Gastrocnemius medialis (tissue), 4 donors: ENCODE measurements at places on chromosomes 11 and 22. TPM values are rescaled to one million over a fixed set of nuclear protein-coding genes. Genes with fewer than 3 reads are reported as not detected.

DNA sequence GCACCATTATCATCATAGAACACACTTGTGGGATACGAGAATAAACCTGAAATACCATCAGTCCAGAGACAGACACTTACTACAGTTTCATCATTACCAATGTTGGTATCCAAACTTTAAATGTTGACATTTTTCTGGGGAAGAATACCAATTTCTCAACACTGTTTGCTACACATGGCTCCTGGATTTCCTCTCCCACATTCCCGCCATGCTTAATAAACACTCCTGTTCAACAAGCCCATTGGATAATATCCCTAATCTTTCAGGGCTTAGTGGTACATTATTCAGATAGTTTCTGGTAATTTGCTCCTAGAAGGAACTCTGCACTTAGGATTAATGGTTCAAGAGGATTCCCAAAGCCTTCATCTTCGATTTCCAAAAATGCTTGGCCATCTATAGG is 48.2 kb downstream of the CSF2RB start:
- H3K4me3 ChIP-seq = no peak overlapping the region
- no peaks in the 10 kb centered on the region for H3K4me1 ChIP-seq
- no peaks in the 10 kb centered on the region for H3K36me3 ChIP-seq

DNA sequence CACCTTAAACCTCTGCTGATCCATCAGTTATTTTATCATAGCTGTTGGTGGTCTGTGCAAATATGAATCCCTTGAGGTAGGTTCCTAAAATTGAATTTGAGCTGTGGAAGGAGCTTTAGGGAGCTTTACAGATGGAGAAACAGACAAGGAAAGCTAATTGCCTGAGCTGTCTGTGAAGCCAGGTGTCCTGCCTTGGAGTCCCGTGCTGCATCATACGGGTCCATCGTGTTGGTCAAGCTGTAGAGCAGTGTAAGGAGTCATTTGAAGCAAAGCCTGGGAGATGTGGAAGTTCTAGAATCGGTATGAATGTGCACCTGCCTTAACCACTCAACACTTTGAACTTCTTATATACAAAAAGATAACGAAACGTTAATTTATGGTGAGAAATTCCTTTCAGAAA is 1.0 kb downstream of the POLA2 start:
- H3K4me3 ChIP-seq = peak overlapping the region; percentile 73
- H3K27me3 ChIP-seq = no peaks in the 10 kb centered on the region
- H3K27ac ChIP-seq = peak overlapping the region; percentile 87
- DNase-seq = no peak
- no peaks in the 10 kb centered on the region for H3K36me3 ChIP-seq

- H3K27me3 ChIP-seq = no peaks in the 10 kb centered on the region
- no peak for DNase-seq
- H3K4me3 ChIP-seq = no peak overlapping the region
- no peak overlapping the region for H3K27ac ChIP-seq
- no peaks in the 10 kb centered on the region for H3K4me1 ChIP-seq
Measured at GRCh38 chr11:77090046-77090372, 12.6 kb upstream of the OMP start.

DNA sequence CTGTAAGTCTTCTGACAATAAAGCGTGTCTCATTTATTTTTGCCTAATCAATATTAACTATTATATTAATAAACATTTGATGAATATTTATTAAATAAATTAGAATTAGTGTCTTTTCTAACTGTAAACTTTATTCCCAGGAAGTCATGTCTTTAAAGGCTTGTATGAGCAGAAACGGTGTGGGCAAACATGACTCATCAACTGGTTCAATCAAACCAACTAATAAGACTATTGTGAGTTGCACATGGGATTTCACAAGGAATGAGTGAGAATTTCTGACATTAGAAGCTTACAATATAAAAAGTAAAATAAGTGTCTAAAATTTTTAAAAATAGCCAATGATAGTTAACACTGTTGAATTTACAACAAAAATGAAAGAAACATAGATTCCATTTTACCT is 259.2 kb upstream of the CTSC start:
- H3K27ac ChIP-seq = no peak overlapping the region
- H3K27me3 ChIP-seq = no peaks in the 10 kb centered on the region
- no peak for DNase-seq
- H3K4me1 ChIP-seq = no peaks in the 10 kb centered on the region
- H3K36me3 ChIP-seq = no peaks in the 10 kb centered on the region

GRCh38 chr11:69682681-69683326 is 7.7 kb upstream of the LTO1 start:
- no peak for DNase-seq
- H3K4me1 ChIP-seq = no peaks in the 10 kb centered on the region
- H3K27ac ChIP-seq = no peak overlapping the region
- no peaks in the 10 kb centered on the region for H3K27me3 ChIP-seq
- H3K36me3 ChIP-seq = no peaks in the 10 kb centered on the region
- H3K4me3 ChIP-seq = no peak overlapping the region

- no peak overlapping the region for H3K27ac ChIP-seq
- H3K4me1 ChIP-seq = no peaks in the 10 kb centered on the region
- no peaks in the 10 kb centered on the region for H3K36me3 ChIP-seq
- peak overlapping the region; percentile 49 for H3K4me3 ChIP-seq
Measured at GRCh38 chr22:29580200-29580810, 608 bp downstream of the NIPSNAP1 start.

DNA sequence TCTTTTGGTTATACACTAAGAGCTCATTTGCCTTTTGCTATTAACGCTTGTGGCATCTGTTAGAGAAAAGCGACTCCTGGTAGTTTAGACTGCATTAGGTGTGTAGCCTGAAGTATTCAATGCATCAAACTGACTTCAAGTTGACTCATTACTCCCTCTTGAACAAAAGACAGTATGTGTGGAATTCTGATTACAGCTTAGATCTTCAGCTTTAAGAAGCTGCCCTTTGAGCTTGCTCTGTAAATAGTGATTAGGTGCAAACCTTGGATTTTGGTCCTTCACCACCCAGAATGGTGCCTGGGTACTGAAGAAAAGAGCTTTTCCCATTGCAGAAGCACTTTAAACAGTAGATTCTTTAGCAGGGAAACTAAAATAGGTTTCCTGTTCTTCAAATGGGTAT is 62.1 kb downstream of the FAT3 start:
- DNase-seq = no peak
- no peak overlapping the region for H3K27ac ChIP-seq
- no peaks in the 10 kb centered on the region for H3K4me1 ChIP-seq

The CARD18 gene
- not detected for total RNA-seq

The GLYATL2 gene
- total RNA-seq = not detected

The LRRC55 gene
- total RNA-seq = not detected

The CRYBA4 gene
- not detected for total RNA-seq

The CCDC116 gene
- 0.22 TPM for total RNA-seq
